ENCODE measurements at places on chromosomes 6 and 20.
A peak's percentile ranks its signal among the peaks of the same experiment; 100 is the strongest.

- DNase-seq = no peak
These were observed 26.1 kb upstream of the TBC1D7 start for GRCh38 chr6:13354331-13355042.

GRCh38 chr20:45017857-45018256 is 51.5 kb downstream of the STK4 start:
- no peak for DNase-seq

DNA sequence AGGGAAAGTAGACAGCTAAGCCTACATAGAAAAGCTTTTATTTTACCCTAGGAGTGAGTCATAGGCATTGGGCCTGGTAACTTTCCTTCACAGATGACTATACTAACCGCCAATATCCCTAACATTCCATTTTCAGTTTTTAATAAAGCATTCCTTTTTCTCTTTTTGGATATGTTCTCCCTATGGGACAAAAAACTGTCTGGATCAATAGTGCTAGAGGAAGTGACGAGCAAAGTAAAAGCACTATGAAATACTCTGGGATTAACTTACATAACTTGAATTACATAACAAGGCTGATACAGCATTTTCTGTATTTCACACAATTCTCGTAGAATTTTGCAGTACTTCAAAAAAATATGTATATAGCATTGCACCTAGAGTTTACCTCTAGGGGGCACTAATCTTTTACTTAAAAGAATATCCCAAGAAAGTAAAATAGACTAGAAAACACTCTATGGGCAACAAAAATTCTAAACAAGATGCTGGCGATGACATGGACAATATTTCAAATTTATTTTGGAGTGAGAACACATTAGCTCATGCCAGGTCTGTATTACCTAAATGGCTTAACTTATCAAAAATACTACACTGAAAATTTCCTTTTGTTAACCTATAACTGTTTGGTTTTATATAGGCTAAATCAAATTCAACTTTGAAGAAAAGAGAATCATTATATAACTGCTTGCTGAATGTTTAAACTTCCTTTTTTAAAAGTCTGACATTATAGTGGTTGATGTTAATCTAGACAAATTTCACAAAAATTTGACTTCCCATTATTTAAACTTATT is 66.3 kb upstream of the DST start:
- no peak for DNase-seq

DNA sequence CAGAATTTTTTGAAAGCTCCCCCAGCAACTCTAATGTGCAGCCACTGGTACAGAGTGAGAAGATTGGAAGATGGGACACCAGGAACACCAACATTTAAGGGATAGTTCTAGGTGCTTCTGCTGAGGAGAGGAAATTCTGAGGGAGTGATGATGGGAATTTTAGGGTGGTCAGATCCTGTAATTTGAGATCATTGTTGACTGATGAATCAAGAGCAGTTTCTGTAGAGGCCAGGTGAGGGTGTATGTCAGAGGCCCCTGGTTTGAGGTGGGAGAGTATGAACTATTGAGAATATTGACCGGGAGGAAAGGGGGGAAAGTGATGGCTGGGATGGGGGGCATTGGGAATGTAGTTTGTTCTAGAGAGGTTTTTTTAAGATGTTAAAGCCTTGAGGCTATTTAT is 47.2 kb downstream of the PTPRA start:
- DNase-seq = no peak

- no peak for DNase-seq
These were observed 41.6 kb downstream of the IBTK start for GRCh38 chr6:82205930-82206392.

GRCh38 chr6:26550250-26550993 is 12.3 kb downstream of the HMGN4 start:
- DNase-seq = no peak

DNA sequence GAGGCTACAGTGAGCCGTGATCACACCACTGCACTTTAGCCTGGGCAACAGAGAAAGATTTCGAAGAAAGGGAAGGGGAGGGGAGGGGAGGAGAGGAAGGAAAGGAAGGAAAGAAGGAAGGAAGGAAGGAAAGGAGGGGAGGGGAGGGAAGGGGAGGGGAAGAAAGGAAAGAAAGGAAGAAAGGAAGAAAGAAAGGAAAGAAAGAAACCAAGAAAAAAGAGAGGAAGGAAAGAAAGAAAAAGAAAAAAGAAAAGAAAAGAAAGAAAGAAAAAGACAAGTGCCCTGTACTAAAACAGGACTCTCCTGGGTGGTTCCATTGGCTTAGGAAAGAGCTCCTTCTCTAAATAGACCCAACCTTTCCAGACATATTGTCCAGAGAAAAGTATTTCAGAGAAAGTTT is 136.6 kb downstream of the PXDC1 start:
- DNase-seq = no peak

DNA sequence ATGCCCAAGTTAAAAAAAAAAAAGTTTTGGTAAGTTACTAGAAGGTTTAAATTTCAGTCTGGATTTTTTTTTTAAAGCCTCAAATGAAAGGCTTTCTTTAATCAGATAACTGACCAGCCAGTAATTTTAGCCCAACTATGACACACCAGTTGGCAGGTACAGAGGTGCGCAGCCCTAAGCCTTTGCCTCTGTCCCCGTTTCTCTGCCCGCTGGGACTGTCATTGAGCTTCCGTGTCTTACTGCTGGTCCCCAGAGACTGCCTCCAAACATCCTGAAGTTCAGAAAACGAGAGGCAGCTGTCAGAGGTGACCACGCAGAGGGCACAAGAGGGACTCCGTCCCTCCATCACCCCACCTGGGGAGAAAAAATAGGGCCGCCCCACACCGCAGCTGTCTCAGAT is 118.2 kb downstream of the RPS12 start:
- DNase-seq = no peak

DNA sequence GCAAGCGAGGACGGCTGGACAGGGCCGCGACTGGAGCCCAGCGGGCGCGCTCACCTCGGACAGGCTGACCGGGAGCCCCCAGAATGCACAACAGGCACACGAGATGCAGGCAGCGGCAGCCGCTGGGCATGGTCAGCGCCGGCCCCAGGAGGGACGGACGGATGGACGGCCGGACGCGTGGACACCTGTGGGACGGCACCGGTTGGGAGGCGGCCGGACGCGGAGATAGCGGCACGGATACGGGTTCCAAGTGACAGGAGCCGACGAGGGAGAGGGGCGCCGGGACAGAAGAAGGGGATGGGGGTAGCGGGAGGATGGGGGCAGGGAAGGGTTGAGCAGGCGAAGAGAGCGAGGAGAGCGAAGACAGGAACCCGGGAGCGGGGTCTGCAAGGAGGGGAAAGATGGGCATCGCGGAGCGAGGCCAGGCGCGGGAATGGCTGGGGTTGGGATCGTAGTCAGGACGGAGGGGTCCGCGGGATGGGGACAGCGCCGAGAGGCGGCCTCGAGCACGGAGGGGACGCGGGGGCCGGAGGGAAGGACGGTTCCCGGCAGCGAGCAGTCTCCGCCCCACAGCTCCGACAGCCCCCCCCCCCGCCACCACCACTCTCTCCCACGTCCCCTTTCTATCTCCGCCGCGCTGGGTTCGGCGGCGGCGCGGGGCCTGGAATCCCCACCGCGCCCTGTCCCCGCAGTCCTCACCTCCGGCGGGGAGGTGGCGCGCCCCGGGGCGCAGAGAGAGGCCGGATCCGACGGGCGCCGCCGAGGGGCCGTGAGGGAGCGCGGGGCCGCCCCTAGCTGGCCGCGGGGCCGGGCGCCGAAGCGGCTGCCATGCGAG is 435 bp downstream of the DLK2 start:
- peak; percentile 84 for DNase-seq

DNA sequence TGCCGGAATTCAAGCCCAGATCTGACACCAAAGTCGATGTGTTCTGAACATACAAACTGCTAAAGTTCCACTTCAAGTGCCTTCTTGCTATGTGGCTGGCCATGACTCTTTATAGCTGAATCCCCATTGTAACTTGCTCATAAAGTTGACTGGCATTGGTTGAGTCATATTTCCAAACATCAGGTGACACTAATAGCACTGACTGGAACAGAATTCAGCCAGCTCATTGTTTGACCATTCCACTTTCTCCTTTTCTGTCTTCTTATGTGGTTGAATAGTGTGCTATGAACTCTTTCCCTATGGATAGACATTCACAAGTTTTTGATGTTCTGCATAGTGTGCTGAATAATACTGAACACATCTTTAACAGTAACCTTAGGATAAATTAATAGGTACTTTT is 266.2 kb upstream of the ZFP64 start:
- DNase-seq = no peak

- DNase-seq = no peak
These were observed 17.9 kb upstream of the ZBTB2 start for GRCh38 chr6:151409260-151409659.

GRCh38 chr6:131890091-131890490 is 61.1 kb downstream of the CCN2 start:
- no peak for DNase-seq

DNA sequence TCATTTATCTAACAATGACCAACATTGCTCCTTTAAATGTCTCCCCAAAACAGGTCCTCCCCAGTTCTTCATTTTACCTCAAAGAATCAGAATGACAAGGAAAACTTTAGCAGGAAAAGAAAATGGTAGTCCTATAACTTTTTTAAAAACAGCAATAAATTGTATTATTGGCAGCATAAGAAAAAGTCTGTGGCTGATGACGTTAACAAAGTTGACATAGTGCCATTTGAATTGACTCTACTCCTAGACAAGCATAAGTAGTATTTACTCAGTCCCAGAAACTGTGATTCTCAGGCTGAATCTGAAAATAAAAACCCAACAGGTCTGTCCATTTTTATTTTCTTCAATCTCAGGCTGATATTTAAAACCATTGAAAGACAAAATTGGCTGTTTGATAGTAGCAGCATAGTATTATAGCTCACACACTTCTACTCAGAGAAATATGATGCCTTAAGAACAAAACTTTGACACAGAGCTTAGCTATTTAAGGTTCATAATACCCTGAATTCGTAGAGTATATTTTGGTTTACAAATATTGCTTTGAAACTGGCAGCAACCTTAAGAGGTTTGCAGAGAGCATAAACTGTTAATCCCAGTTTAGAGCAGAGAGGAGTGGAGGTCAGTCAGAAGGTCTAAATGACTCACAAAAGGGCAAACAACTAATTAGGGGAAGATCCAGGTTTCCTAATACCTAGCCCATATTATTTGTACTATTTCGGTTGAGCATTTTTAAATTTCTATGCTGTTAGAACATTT is 35.0 kb upstream of the TENT5A start:
- DNase-seq = no peak

DNA sequence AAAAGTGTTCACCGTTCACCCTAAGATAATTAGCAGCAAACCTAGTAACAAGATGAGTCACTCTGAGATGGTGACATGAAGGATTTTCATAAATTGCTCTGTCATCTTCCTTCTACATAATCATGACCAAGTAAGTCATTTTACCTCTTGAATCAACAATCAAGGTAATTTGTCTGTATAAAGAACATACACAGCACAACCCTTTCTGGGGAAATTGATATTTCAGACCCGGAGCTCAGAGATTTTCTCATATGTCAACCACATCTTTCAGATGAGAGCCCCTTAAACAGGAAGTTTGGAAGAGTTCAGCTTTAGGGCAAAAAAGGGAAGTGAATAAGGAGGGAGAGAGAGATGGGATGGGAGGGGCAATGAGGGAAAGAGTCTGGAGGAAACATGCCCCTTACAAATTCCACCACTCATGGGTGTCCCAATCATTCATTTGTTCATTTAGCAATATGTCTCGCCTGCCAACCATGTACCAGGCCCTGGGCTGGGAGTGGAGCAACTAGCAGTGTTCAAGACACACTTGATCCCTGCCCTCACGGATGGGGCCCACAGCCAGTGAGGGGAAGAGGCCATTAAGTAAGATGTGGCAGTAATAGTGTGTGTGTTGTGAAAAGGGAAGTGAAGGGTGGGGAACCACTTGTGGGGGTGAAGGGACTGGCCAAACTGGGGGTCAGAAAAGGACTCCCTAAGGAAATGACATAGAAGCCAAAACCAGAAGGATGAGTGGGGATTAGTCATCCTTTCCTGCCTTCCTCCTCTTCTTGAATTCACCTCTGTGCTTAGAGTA is 190.9 kb downstream of the MAFB start:
- DNase-seq = no peak

GRCh38 chr6:138844192-138844591 is 48.3 kb downstream of the ECT2L start:
- no peak for DNase-seq

DNA sequence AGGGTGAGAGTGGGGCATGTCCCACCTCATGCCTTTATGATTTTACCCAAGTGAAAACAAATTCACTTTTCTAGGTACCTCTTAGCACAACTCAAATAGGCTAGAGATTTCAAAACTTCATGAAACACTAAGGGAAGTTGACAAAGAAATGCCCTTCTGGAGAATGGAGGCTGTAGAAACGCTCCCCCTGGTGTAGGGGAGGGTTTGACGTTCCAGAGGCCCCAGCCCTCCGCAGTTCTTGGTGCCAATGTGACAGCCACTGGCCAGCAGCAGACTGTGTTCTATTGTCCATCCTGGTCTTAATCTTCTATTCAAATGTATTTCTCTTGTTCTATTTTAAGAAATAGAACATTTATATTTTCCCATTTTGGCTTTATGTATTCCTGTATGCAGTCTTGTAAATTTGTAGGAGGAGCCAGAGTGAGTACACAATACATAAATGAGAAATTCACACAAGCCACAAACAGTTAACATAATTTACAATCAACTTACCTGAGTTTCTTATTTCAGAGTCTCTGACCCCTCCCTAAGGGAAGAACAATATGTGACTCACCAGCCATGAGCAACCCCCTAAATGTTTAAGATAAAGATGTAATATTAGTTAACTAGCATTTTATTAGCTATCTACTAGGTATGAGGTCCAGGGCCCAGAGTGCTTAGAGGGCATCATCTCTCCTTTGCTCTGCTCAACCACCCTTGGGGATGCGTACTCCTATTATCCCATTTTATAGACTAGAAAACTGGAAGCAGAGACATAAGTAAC is 8.8 kb upstream of the MUC21 start:
- DNase-seq = no peak

GRCh38 chr20:62232770-62233645 is 5.3 kb upstream of the OSBPL2 start:
- DNase-seq = no peak

DNA sequence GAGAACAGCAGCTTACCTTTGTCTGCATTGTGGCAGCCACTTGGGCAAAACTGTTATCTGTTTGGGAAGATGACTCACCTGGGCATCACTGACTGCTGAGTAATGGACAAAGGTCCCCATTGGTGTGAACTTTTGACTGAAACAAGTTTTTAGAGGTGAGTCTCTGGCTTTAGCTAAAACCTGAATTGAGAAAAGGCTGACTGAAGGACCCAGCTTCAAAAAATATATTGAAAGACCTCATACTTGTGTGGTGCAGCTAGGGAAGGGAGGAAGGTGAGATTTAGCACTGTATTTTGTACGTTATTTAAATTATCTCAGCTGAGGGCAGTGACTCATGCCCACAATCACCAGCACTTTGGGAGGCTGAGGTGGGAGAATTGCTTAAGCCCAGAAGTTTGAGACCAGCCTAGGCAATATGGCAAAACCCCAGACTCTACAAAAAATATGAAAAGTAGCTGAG is 4.5 kb upstream of the CITED2 start:
- DNase-seq = no peak

DNA sequence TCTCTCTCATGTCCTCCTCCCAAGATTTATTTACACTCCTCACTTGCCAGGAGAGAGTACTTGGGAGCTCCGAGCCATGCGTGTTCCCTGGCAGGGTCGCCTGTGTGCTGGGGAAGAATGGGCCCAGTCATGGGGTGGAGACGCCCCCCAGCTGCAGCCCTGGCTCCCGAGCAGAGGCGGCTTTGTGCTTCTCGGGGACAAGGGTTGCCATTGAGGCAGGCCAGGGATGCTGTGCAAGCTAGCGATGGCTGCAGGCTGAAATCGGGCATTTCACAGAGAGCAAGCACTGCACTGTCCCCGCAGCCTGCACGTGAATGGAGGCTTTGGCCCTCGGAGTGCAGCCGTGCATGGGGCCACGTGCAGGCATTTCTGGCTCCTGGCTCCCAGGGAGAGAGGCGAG is 23.8 kb downstream of the PHACTR3 start:
- peak; percentile 73 for DNase-seq
